ENCODE measurements at places on chromosomes 6 and 20.

DNA sequence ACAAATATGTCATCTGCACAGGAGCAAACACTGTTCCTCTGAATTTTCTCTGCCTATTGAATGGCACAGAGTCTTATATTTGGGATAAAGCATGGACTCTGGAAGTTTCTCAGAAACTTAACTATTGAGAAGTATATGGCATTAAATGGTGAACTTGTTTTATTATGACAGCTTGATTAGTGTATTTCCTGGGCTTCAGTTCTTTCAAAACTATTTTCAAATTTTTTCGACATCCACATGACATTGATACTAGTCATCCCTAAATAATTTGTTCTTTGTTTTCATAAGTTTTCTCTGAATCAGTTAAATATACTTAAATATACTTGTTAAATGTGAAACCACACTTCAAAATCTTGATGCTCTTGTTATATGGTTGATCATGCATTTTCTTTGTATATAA is 144.0 kb upstream of the TSHZ2 start:
- no peak for DNase-seq

DNA sequence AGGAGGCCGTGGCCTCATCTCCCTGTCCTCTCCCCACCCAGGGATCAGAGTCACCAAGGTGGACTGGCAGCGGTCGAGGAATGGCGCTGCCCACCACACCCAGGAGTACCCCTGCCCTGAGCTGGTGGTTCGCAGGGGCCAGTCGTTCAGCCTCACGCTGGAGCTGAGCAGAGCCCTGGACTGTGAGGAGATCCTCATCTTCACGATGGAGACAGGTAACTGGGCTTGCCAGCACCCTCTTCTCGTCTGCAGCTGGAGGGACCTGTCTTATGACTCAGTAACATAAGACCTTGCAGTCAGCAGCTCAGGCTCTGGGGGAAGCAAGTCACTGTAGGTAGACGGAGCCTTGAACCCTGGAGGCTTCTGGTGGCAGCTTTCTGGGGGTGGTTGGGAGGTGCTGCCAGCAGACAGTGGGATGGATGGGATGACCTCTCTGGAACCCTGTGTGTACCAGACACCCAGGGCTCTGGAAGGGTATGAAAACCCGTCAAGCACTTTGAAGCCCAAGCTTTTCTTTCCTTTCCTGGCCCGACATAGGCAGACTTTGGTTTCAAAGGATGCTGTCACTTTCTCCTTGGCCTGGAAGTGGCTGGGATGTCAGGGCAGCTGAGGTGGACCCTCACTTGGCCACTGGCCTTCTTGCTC is 13.8 kb downstream of the TGM6 start:
- DNase-seq = no peak

- DNase-seq = no peak
These were observed 16.1 kb upstream of the FOXO3 start for GRCh38 chr6:108544606-108545005.

GRCh38 chr6:127879685-127880084 is 21.2 kb downstream of the THEMIS start:
- peak; percentile 35 for DNase-seq

DNA sequence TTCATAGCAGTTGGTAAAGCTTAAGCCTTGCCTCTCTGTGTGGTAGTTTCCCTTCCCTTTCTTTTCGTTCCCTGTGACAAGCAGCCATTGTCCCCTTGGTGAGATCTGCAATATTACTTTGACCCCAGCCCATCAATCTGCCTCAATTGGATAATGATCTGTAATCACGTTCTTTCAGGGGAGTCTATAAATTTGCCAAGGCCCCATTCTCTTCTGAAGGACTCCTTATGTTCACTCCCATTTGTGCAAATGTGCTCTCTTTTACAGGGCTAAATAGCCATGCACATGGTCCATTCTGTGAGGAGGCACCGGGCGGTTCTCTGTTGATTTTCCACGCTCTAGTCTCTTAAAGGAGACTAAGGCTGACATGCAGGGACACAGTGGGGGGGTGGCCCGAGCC is 660.4 kb upstream of the SLC35B3 start:
- DNase-seq = no peak

DNA sequence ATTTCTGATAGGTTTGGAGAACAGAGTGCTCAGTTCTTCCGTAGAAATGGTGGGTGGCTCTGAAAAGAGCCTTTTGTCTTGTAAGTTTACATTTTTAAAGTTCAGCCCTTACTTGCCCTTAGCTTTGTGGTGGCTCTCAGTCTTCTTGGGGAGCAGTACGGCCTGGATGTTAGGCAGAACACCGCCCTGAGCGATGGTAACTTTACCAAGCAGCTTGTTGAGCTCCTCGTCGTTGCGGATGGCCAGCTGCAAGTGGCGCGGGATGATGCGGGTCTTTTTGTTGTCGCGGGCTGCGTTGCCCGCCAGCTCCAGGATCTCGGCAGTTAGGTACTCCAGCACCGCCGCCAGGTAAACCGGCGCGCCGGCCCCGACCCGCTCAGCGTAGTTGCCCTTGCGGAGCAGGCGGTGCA is 19.5 kb downstream of the OR2B2 start:
- no peak for DNase-seq

- no peak for DNase-seq
These were observed 317.1 kb downstream of the ESR1 start for GRCh38 chr6:152124429-152125074.

GRCh38 chr6:86203044-86203443 is 560.4 kb upstream of the SYNCRIP start:
- DNase-seq = no peak

DNA sequence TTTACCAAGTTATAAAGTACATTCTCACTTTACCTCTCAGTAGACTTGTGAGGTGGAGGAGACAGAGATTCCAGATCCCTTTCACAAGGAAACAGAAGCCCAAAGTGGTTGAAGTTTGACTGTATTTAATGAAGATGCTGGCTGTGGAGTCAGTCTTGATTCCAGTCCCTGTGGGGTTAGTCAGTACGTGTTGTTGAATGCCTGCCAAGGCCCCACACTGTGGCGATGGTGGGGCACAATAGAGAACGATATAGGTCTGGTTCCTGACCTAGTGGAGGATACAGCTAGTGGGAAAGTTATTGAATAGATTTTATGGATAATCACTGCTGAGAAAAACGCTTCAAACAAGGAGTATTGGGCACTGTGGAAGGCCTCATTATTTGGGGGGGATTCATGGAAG is 71.4 kb downstream of the LRRC1 start:
- DNase-seq = no peak

DNA sequence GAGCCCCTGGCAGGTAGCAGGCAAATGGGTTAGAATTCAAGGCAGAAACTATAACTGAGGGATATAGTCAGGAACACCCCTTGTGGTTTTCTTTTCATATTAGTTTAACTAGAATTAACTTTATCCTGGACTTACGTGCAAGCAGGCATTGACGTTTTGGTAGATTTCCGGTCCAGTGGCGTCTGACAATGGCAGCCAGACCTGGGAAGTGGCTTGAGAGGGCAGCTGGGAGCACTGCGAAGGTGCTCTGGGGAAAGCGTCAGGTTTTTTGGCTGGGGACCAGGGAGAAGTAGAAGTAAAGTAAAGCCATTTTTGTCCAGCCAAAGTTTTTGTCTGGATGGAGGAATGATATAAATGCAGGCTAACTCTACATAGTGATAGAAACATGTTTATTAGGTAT is 8.4 kb upstream of the ACSS1 start:
- DNase-seq = no peak

DNA sequence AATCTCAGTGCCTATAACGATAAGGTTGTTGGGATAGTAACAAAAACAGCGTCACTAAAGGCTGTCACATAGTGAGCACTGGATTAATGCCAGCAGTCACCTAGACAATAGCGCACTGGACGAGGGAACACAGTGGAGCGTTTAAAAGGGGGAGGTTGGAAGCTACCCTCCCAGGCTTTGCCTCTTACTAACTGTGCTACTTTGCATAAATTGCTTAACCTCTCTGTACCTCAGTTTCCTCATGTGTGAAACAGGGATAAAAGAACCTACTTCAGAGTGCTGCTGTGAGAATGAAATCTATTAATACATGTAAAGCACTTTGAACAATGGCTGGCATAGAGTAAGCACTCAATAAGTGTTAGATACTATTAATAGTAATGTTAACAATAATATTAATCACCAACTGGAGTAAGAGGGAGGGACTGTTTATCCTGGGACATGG is 10.5 kb downstream of the BCL2L1 start:
- DNase-seq = no peak

DNA sequence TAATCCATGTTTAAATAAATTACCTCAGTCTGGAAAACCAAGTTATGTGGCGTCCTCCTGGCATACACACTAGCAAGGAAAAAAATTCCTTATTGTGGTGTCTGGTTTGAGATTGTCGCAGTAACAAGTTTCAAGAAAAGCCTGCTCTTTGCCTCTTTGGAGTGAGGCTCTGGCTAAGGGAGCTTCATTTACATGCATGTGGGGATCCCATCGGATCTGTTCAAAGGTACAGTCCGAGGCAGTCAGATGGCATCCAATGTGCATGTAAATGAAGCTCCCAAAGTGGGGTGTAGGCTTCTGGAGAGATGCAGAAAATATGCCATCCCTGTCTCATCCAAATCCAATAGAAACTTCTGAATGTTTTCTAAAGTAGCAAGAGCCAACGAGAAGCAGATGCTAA is 199.5 kb upstream of the FBXL4 start:
- no peak for DNase-seq

- no peak for DNase-seq
These were observed 1.3 kb upstream of the MUCL3 start for GRCh38 chr6:30939473-30939872.

- DNase-seq = no peak
These were observed 35.3 kb downstream of the FOXQ1 start for GRCh38 chr6:1347161-1347560.

DNA sequence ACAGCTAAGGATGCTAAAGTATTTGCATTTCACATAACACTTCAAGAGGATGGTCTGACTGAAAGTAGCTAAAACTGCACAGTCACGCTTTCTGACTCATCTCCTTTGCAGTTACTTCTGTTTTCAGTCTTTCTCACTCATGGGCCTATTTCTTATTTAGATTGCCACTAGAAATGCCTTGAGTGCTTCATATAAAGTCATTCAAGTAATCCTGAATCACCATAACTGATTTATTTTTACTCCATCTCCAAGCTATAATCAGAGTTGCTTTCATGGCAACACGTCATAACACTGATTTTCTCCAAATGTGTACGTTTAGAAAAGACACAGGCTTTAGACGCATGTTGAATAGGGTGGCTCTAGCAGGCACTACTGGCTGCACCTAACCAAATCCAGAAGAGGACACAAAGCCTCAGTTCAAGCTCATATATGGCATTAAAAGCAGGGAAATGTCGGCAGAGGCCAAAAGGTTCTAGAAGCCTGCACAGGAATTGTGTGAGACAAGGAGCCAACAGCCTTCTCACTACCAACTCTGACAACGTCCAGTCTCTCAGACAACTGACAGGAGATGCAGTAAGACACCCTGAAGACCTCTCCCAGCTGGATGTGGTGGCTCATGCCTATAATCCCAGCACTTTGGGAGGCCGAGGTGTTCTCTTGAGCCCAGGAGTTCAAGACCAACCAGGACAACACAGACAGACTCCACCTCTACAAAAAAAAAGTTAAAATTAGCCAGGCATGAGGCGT is 64.1 kb upstream of the BEND6 start:
- DNase-seq = no peak

DNA sequence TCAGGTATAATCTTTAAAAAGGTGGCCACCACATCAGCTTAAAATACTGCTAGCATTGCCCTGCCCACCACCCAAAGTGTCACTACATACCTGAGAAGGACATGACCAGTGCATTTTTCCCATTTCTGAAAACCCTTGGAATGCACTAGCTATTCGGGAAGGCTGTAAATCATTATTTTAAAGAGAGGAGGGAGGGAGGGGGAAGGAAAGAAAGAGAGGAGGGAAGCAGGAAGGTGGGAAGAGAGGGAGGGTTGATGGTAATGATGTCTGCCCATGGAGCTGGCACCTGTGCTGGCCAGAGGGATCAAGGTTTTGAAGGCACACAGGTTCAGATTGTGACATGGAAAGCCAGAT is 32.4 kb downstream of the VAPB start:
- DNase-seq = no peak

- peak; percentile 0 for DNase-seq
These were observed 43.6 kb upstream of the ZBP1 start for GRCh38 chr20:57663681-57664451.

GRCh38 chr6:40249935-40250334 is 315.7 kb upstream of the MOCS1 start:
- DNase-seq = no peak

DNA sequence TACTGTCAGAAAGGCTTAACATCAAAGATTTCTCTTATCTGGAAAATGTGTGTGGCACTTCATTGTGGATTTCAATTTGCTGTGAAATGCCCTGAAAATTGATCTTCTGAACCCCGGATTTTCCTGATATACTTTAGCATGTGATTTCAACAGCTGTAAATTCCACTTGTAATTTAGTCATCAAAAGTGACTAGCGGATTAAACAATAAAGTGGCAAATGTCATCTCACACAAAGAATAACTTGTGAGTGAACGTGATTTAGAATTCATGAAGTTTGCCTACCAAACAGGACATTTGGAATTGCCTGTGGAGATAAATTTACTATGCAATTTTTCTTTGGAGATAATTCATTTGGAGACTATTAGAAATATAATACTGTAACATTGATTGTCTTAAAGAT is 601.6 kb downstream of the COL12A1 start:
- DNase-seq = no peak

- DNase-seq = no peak
These were observed 309.1 kb upstream of the IMPG1 start for GRCh38 chr6:76381612-76382011.

- DNase-seq = no peak
These were observed 18.6 kb downstream of the SNX14 start for GRCh38 chr6:85574932-85575598.

GRCh38 chr6:129671442-129672340 is 38.3 kb downstream of the ARHGAP18 start:
- peak; percentile 72 for DNase-seq

DNA sequence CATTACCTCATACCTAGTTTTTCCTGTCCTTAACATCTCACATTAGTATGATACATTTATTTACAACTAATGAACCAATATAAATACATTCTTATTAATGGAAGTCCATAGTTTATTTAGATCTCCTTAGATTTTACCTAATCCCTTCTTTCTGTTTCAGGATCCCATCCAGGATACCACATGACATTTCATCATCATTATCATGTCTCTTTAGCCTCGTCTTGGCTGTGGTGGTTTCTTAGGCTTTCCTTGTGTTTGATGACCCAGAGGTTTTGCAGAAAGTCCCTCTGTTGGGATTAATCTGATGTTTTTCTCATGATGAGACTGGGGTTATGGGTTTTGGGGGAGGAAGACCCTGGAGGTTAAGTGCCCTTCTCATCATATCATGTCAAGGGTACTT is 89.3 kb upstream of the IYD start:
- DNase-seq = no peak

GRCh38 chr6:149233056-149233715 is 84.3 kb upstream of the TAB2 start:
- DNase-seq = peak; percentile 70

Data from CD4-positive, alpha-beta T cell treated with Interleukin-6 for 4 hours (primary cell).